ENCODE measurements at places on chromosomes 6 and 20.

DNA sequence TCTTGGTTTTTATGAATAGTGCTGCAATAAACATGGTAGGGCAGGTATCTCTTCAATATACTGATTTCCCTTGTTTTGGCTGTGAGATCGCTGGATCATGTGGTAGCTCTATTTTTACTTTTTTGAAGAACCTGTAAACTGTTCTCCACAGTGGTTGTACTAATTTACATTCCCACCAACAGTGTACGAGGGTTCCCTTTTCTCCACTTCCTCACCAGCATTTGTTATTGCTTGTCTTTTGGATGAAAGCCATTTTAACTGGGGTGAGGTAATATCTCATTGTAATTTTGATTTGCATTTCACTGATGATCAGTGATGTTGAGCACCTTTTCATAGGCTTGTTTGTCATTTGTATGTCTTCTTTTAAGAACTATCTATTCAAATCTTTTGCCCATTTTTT lies 8.0 kb upstream of the ARG1 start:
- no peak for DNase-seq

DNA sequence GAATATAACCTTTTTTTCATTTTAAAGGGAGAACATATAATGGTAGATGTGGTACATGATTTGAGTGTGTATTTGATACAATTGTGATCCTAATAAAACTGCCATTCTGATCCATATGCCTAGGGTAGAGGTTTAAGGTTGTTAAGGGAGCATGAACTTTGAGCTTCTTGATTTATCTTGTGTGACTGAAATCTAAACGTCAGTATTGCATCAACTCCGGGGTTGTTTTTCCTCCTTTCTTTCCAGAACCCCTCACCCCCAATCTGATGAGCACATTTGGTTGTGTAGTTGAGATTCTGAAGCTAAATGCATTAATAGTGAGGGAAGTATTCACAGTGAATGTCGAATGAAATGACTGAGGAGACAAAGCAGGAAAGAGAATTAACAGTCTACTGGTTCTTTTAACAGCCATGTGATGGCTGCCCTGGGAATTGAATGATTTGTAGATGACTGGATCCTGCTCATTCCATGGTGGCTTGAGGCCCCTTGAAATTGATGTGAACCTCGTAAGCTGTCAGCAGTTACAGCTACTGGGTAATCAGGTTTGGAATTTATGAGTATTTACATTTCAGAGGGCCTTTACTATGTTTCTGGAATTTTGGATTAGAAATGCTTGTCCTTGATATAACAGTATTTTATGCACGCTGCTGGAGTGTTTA lies 44.8 kb downstream of the FARS2 start:
- DNase-seq: peak; percentile 39

GRCh38 chr6:157760589-157761330 lies 62.3 kb upstream of the SNX9 start:
- peak; percentile 73 for DNase-seq

DNA sequence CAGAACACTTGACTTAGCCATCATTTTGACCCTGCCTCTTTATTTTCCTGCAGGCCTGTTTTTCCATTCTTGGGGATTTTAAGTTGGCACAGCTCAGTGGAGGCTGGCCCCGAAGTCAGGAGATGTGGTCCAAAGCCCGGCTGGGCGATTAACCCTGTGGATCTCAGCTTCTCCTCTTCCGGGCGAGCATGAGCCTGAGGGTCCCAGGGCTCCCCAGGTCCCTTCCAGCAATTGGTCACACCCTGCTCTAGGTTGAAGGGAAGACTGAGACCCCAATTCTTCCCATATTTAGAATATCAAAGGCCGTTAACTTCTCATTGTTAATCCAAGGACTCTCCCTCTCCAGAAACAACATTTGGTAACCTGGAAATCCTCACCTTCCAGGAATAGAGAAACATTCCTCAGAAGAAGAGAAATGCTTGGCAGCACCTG lies 2.3 kb downstream of the THBS2 start:
- DNase-seq: no peak

GRCh38 chr6:159012201-159012600 lies 12.2 kb upstream of the RSPH3 start:
- no peak for DNase-seq

DNA sequence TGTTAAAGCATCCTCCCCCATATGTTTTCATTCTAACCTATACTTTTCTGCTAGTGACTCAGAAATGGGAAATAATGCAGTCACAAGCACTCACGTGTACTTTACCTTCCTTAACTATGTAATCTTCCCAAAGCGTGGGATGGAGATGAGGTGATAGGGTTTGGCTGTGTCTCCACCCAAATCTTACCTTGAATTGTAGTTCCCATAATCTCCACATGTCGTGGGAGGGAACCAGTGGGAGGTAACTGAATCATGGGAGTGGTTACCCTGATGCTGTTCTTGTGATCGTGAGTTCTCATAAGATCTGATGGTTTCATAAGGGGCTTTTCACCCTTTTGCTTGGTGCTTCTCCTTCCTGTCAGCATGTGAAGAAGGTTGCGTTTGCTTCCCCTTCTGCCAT lies 35.4 kb downstream of the AGPAT4 start:
- no peak for DNase-seq

GRCh38 chr6:12749531-12750379 lies 33.2 kb downstream of the PHACTR1 start:
- DNase-seq: no peak

DNA sequence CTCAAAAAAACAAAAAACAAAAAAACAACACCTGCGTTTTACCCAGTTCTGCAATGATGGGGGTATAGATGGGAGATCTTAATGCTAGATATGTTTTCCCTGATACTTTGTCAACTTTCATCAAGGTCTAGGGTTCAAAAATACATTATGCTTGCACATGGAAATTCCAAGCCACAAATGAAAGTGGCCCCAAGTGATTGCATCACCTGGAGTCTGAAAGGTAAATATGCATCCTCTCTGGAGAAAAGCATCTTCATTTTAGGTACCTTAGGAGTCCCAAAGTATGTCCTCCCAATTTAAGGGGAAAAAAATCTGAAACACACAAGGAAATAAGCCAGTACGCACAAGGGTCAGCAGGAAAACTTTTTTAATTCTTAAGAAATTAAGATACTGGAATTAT lies 12.6 kb upstream of the ZC3H12D start:
- no peak for DNase-seq

GRCh38 chr6:156699017-156699421 lies 78.2 kb upstream of the ARID1B start:
- DNase-seq: no peak

DNA sequence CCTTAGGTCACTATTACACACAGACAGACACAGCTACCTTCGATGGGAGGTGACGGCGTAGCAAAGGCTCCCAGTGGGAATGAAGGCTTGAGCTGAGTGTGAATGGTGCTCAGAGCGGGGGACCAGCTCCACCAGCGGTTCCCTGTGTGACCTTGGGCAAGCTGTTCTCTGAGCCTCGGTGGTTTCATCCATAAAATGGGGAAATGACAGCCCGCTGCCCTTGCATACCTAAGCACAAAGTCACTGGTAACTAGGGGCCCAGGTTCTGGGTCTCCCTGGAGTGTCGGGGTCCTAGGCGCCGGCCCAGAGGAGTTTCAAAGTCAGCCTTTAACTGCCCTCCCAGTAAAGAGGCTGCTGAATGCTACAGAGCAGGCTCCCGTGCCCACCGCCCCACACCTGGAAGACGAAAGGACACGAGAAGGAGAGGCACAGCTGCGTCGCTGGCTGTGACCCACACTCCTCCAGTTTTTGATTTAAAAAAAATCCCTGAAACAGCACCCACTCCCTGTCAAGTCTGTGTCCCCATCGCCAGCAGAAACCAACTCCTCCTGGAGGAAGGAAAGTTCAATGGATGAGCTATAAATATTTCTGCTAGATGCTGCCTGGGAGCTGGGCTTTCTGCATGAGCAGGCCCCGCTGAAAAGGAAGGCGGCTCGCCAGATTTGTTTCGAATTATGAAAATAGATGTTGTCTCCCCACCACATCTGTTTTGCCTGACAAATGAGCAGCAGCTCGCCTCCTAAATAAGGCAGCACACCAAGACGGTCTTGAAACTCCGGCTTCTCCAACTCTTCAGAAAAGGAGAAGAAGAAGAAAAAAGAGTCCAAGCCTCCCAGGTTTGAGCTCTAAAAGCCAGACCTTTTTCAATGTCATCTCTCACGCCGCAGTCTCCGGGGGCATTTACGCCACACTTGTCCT lies 27.4 kb downstream of the PMEPA1 start:
- DNase-seq: no peak

- no peak for DNase-seq
These were observed 115.6 kb downstream of the MAP3K7 start for GRCh38 chr6:90471263-90471662.

- DNase-seq: no peak
These were observed 409.4 kb upstream of the SASH1 start for GRCh38 chr6:147933224-147933623.

DNA sequence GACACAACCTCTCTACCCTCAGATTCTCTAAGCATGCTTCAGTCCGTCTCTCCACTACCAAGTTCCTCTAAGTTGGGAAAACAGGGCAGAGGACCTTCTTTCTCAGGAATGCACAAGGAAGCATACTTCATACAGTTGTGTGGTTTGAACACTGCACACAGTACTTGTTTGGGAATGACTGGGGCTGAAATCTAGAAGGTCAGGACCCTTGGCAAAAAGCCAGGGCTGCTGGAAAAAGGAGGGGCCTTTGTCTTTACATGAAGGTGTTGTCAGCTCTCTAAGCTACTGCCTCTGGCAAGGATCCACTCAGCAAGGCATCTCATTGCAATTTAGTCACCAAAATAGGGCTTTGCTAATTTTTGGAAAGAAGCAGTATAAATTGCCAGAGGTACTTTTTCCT lies 20.7 kb upstream of the HEY2 start:
- DNase-seq: no peak

- no peak for DNase-seq
These were observed 98.1 kb upstream of the AKAP12 start for GRCh38 chr6:151141685-151142084.

DNA sequence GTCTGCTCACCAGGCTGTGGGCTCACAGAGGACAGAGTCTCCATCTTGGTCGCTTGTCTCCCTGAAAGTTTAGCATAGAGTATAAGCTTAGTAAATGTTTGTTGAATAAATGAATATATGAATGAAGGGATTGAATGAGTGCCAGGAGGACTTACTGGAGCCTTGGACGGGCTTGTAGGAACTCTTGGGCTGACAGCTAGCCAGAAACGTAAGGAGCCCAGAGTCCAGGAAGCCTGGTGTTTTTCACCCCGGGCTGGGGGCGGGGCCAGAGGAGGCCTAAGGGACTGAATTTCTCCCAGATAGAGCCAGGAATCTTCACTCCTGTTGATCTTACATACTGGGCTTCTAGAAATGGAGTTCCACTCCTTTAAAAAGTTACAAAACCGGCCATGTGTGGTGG lies 68.5 kb upstream of the SRSF6 start:
- DNase-seq: no peak

- no peak for DNase-seq
These were observed 44.5 kb downstream of the NCOA7 start for GRCh38 chr6:125835221-125835744.

DNA sequence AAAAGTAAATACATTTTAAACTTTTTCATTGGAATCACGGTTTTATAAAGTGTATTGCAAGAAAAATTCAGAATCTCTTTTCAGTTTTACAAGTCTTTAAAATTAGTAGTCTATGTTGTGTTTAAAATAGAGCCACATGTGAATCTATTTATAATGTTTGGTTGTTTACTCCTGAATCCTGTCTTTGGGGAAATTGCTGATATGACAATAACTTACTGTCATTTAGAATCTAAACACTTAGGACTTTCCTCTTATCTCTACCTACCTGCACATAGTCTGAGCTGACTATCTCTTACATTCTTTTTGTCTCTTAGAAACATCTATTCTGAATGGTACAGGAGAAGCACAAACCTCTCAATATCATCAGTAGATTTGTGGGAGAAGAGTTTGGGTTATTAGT lies 4.1 kb upstream of the SRSF12 start:
- no peak for DNase-seq

All from skeletal muscle cell (primary cell).